ENCODE measurements at places on chromosomes 7 and 10. TPM values are rescaled to one million over a fixed set of nuclear protein-coding genes. Genes with fewer than 3 reads are reported as not detected.

- DNase-seq = no peak
Observed at GRCh38 chr7:135998081-135998480, 20.9 kb upstream of the MTPN start.

DNA sequence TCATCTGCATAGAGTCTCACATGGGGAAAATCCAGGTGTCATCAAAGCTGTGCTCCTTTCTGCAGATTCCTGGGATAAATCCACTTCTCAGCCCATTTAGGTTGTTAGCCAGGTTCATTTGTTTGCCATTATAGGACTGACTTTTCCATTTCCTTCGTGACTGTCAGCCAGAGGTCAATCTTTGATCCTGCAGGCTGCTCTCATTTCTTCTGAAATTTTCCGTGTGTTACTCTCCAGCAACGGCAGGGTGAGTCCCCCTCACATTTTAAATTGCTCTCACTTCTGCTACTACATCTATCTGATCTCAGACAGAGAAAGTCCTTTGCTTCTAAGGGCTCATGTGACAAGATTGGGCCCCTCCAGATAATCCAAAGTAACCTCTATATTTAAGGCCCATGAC, 150.7 kb upstream of the BET1 start:
- DNase-seq = no peak

DNA sequence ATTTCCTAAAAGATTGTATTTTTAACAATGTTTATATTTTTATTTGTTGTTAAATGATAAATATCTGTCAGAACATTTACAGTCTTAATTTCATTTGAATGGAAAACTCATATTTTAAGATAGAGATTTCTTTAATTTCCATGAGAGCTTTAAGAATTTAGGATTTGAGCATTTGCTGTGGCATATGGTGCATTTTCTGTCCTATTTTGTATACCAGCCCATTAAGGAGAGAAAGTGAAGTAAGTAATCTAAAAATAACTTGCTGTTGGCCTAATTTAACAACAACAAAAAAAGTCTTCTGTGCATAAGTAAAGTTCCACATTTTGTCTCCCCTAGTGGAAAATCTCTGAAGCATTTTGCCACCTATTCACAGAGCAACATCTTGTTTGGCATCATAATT, 190.9 kb upstream of the PPP1R3A start:
- no peak for DNase-seq

DNA sequence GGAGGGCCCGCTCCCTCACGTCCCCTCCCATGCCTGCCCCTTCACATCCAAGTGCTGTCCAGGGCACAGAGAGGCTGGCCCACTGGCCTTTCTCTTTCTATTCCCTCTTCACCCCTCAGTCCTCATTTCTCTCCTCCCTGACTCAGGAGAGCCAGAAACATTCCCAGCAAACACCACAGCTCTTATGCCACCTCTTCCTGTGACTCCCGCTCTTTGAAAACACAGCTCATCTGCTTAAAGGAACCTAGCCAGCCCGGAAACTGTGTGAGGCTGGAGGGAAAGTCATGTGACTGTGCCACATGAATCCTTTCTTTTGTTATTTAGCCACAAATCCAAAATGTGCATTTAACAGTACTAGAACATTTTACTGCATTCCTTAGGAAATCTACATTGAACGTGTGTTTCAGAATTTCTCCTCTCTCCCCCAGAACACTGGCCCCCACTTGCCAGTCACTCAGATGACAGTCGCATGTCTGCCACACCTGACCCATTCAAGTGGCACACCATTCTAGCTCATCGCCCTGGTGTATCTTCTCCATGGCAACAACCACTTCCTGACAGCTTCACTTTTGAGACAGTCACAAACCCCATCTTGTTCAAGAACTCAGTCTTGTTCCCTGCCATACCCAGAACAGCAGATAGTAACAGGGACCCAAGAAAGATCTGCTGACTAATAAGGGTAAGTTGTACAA, 42.8 kb downstream of the GRB10 start:
- DNase-seq = no peak

DNA sequence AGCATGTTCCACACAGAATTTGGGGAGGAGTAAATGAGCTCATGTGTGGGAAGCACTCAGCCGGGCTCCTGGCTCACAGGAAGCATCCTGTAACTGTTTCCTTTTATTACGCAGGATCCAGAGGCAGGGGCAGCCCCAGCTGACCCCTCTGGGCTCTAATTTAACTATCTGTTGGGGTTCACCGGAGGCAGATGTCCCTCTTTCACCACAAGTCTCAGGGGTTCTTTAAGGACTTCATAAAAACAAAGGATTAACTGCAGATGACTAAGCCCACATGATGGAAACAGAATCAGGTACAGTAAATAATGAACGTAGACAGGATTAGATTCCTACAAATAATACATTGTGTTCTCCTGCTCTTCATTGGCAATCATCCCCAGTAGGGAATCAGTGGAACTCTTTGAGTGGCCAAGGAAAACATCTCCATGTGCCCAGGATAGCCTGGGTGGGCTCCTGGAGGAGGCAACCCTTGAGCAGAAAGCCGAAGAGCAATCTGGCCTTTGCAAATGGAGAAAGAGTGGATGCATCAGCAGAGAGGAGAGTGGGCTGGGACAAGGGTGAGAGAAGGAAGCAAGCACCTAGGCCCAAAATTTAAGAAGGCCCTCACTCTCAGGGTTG, 24.6 kb downstream of the TBXAS1 start:
- no peak for DNase-seq

DNA sequence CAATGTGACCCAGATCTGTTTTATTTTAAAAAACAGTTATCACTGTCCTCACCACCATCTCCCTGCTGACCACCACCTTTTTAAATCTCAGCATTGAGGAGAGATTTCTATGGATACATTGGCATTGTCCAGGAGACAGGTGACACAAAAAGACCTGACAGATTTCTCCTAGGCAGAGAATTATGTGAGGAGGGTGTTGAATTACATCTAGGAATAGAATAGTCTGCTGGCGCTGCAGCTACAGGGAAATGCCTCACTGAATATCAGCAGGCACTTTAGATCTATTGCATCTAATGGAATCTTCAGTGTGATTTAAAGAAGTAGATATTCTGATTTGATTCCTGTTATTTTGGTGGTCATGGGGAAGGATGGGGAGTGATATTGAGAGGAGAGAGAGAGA, 593.5 kb downstream of the NRG3 start:
- DNase-seq = no peak

- DNase-seq = no peak
Observed at GRCh38 chr10:100508691-100509150, 10.9 kb downstream of the SEC31B start.

- DNase-seq = no peak
Observed at GRCh38 chr10:133489816-133490588, 36.3 kb downstream of the SCART1 start.

GRCh38 chr10:78549140-78549935, 515.7 kb downstream of the RPS24 start:
- no peak for DNase-seq

Gene MMRN2
- polyA plus RNA-seq = 26.7 TPM

Gene VAX1
- polyA plus RNA-seq = not detected

DNA sequence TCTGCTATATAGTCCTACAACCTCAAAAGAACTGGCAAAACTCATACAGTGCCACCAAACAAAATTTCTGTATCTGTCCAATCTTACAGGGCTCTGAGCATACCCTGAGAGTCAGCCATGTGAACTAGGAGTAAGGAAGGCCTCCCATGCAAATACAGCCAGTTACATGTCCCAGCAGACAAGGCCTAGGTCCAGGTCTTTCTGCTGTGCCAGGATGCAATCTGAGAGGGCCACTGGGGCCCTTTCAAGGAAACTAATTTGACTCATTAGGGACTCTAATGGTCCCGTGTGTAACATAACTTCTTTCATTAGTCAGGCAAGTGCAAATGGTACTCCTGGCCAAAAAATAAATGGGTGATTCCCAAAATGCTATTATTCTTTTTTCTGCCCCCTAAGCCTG, 17.9 kb upstream of the HIBADH start:
- DNase-seq = no peak

GRCh38 chr10:7707858-7708622, 4.9 kb downstream of the ITIH2 start:
- DNase-seq = no peak

Gene SORCS3
- 3.6 TPM for polyA plus RNA-seq

DNA sequence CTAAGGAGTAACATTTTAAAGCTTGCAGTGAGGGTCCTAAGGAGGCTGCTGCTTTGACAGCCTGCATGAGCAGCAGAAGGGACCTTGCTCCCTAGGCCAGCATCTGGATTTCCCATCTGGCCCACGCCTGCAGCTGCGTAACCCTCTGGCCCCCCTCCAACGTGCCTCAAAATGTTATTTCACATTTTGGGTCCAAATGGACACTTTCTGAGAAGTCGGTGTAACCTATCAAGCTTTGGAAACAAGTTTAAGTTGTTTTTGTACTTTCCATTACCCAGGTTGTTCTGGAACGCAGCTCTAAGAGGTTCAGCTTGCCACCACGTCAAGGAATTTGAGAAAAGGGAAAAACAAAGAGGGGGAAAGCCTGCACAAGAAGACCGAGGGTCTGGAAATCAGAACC, 338.3 kb downstream of the KCNMA1 start:
- no peak for DNase-seq

Gene RAB19
- polyA plus RNA-seq = 1.6 TPM

DNA sequence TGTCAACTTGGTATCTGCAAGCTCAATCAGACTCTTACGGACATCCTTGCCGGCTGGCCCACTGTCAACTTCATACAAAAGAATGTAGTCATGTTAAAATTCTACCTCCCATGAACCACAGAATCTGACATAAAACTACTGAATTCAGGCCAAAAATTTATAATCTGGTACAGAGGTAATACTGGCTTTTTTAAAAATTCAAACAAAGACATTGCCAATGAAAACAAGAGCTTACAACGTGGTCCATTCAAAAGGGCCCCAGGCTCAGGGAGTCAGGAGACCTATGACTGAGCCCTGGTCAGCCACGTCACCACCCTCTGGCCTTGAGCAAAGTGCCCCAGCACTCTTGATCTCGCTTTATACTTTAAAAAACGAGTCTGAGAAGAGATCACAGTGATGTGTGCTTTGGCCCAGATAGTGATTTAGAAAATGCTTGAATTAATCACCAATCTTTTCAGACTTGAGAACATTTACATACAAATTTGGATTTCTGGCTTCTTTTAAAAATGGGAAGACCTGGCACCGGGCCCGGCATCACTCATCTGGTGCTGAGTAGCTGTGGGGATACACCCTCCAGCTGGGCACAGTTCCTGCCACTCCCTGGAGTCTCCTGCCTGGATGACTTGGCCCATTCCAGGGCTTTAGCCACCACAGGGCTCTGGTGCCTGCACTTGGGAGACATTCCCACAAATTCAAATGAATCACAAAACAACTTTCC, 94.1 kb downstream of the PIP4K2A start:
- DNase-seq = no peak

Gene TEX47
- polyA plus RNA-seq = not detected

DNA sequence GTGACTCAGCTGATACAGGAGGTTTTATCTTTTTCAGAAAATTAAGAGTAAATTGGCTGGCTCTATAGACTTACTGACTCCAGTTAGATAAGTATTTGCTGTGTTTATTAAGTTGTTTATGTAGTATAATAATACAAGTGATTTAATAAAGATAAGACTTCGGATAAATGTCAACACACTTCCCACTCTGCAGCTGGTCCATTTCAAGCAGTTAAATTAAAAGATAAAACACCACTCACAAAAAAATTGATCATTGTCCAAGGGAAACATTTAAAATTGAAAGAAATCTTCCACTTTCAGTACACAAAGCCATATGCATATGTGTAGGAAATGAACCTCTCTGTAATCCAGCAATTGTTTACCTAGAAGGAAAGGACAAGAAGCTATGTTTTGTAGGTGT, 106.1 kb upstream of the SP8 start:
- DNase-seq = peak; percentile 3

Gene PAOX
- 5.5 TPM for polyA plus RNA-seq

Gene APBB1IP
- polyA plus RNA-seq = 1.9 TPM

- DNase-seq = no peak
Observed at GRCh38 chr7:128791972-128792327, 182 bp downstream of the CCDC136 start.

- DNase-seq = no peak
Observed at GRCh38 chr7:77348371-77348813, 67.8 kb downstream of the GSAP start.

DNA sequence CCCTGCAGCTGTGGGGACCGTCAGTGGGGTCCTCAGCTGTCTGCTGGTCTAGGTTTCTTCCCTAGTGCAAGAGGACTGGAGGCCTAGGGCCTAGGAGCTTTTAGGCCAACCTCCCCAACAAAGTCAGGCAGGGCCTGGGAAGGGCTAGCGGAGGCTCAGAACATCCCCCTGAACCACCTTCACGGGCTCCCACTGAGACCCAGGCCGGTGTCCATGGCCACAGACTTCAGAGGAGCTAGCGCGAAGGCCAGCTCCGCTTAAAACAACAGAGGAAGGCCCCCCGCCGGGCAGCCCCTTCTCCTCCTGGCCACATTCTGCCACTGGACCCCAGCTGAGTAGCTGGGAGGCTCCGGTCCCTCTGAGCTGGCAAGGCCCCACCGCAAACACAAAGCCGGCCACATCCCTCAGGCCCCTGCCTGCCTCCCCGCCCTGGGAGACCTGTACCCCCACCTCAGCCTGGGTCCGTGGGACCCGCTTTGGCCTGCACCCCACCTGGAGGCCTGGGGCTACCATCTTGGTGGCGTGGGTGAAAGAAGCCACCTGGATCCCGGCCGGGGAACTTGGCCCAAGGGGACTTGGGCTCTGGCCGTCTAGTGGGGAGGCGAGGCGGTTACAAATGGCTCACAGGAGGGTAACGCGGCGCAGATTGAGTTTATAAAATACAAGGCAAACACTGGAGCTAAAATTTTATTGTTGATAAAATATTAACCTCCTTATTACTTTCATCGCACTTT, 5.4 kb upstream of the UNCX start:
- DNase-seq = no peak

- DNase-seq = no peak
Observed at GRCh38 chr7:124702385-124702784, 63.2 kb downstream of the GPR37 start.

- DNase-seq = no peak
Observed at GRCh38 chr10:26391701-26392695, 46.1 kb upstream of the APBB1IP start.

GRCh38 chr7:112421666-112422486, 28.4 kb upstream of the IFRD1 start:
- no peak for DNase-seq

- DNase-seq = no peak
Observed at GRCh38 chr10:117320050-117320665, 55.1 kb downstream of the PDZD8 start.

GRCh38 chr10:91668913-91669312, 36.0 kb upstream of the PPP1R3C start:
- DNase-seq = no peak

- peak; percentile 13 for DNase-seq
Observed at GRCh38 chr10:70405037-70405824, 1.3 kb downstream of the EIF4EBP2 start.

- no peak for DNase-seq
Observed at GRCh38 chr7:4868493-4868892, 6.7 kb upstream of the PAPOLB start.

- no peak for DNase-seq
Observed at GRCh38 chr7:70017357-70017756, 419.1 kb downstream of the AUTS2 start.

GRCh38 chr10:51574248-51575048, 124.9 kb downstream of the CSTF2T start:
- DNase-seq = no peak

Gene WAPL
- 49.7 TPM for polyA plus RNA-seq

- DNase-seq = no peak
Observed at GRCh38 chr10:89543841-89544240, 8.4 kb upstream of the SLC16A12 start.
